ENCODE measurements at places on chromosomes 2 and 18.
A peak's percentile ranks its signal among the peaks of the same experiment; 100 is the strongest.

- DNase-seq = no peak
These were observed 266.3 kb upstream of the ACVR2A start for GRCh38 chr2:147578529-147578928.

GRCh38 chr2:174120346-174120745, 128.0 kb downstream of the OLA1 start:
- DNase-seq = no peak

DNA sequence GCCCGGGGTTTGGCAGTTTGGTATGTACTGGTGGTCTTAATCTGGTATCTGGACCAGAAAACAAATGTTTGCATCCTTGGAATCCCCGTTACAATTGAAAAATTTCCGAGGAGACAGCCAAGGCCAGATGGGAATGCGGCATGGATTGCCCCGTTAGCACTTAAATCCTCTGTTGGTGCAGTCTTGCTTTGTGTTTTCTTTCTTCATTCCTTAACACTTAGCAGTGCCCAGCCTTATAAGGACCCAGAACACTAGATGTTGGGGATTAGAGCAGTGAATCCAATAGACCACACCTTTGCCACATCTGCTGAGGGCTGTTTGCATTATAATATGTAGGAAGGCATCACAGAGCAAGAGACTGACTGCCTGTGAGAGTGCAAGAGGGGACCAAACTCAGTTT, 12.8 kb upstream of the ZNF532 start:
- no peak for DNase-seq

DNA sequence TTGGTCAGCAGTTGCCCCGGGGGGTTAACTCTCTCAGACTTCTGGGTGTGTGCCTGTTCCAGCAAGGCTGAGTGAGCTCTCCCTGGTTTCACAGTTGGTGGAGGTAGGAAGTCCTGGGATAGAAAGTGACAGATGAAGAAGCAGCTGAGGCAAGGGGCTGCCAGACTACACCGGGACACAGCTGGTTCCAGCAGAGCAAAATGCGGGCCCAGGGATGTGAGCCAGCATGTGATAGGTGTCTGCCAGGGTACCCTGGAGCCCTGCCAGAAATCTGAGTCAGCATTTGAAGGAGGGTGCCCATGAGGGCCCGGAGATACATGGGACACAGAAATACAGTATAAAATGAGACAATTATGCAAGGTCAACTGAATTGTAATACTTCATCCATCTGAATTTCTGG, 79.3 kb upstream of the LGALSL start:
- no peak for DNase-seq

GRCh38 chr18:74378179-74378682, 62.6 kb downstream of the C18orf63 start:
- no peak for DNase-seq

DNA sequence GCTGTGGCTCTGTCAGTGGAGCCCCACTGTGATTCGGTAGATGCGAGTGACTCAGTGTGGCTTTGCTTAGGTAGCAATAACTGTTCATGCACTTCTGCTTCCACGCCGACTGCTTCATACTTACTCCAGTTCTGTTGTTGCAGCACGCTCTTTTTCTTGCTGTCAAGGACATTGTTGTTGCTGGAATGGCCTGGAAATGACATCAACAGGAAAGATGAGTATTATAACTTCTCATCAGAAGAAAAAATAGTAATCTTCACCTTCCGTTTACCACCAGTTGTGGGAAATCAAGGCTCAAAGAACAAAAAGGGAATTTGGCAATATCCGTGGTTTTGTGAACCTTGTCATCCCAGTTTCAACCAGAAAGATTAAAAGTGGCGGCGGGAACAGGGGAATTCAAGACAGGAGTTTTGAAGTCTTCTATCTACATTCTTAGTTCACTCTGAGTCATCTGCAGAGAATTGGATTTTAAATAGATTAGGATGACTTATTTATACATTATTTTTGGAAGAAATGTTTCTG, 8.3 kb downstream of the TM4SF20 start:
- peak; percentile 74 for DNase-seq

- DNase-seq = no peak
These were observed 37.6 kb upstream of the MGAT4A start for GRCh38 chr2:98768384-98769113.

GRCh38 chr2:164363646-164364045, 257.6 kb downstream of the GRB14 start:
- DNase-seq = no peak

GRCh38 chr2:159050426-159050825, 82.0 kb downstream of the TANC1 start:
- no peak for DNase-seq

DNA sequence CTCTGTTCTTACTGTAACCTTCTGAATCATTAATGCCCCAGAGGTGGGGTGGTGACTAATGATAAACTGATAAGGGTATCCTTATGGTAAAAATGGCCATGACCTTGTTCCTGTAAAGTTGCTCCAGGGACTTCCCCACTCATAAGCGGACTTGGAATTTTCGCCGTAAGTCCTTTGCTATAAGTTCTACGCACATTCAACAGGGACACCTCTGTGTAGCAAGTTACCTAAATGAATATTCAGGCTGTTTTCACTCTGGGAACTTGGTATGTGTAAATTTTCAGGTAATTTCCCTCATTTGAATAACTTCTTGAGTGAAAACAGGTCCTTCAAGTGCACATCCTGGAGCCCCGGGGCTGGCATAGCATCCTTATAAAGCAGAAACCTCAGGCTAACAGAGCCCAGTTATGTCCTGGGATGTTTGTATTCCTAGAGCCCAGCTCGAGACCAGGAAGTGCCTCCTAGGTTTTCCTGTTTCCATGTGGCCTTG, 9.4 kb upstream of the AGFG1 start:
- DNase-seq = no peak

DNA sequence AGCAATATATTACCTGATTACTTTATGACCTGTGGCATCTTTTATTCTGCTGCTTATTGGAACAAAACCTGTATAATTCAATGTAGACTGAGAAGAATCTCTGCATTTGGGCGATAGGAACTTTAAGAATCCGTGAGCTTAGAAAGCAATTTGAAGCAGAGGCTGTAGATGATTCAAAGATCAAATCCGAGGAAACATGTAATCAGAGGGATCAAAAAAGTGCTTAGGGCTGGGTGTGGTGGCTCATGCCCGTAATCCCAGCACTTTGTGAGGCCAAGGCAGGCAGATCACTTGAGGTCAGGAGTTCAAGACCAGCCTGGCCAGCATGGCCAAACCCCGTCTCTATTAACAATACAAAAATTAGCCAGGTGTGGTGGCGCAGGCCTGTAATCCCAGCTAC, 198.4 kb downstream of the MTX2 start:
- no peak for DNase-seq

DNA sequence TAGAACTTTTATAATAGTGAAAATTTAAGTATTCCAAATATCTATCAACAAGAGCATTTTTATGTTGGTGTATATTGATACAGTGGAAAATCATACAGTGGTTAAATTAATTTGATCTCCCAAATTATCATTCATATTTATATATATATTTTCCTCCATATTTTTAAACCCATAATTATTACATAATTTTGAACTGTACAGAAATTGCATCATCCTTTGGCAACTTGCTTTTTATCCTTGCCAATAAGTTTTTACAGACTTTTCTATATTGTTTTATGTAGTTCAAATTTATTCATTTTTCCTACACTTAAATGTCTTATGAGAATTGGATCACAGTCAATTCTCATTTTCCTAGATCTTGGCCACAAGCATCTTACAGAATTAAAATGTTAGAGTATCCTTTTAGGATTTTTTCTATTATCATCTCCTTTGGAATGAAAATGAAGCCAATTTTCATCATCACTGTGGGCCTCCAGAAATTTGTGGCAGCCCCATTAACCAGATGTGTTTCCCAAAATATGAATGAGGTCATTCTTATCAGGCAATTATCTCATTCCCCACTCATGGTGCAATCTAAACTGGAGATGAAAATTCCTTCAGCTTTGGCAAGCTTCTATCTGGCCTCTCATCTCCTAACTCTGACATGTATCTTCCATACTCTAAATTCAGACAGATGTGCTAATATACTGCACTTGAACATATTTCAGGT, 94.2 kb upstream of the DLGAP1 start:
- no peak for DNase-seq

Measured in CD4-positive, alpha-beta T cell treated with Interleukin-1 beta for 1 hour (primary cell).